Mesenchymal stem cell (in vitro differentiated cells and primary cell): ENCODE measurements at places on chromosomes 7 and 10.

DNA sequence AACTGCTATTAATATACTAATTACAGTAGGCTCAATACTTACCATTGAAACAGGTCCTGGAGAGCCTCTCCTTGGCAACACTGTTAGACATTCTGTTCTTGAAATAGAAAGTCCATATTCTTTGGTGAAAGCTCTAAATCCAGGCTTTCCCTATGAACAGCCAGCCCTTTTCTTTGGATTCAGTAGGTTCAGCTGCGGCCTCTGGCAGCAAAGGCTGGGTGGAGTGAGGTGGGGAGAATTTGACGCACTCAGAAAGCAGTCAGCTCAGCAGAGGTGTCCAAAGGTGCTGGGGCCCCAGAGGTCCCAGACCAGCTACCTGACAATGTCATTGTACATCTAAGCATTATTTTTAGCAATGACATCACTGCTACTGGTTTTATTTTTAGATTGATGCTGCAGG, 146.1 kb downstream of the GRK5 start:
- no peak for DNase-seq

- DNase-seq = no peak
Measured at GRCh38 chr10:1366811-1367425, 310.7 kb downstream of the WDR37 start.

- DNase-seq = peak; percentile 100
Measured at GRCh38 chr10:4241724-4242345, 456.8 kb upstream of the KLF6 start.

DNA sequence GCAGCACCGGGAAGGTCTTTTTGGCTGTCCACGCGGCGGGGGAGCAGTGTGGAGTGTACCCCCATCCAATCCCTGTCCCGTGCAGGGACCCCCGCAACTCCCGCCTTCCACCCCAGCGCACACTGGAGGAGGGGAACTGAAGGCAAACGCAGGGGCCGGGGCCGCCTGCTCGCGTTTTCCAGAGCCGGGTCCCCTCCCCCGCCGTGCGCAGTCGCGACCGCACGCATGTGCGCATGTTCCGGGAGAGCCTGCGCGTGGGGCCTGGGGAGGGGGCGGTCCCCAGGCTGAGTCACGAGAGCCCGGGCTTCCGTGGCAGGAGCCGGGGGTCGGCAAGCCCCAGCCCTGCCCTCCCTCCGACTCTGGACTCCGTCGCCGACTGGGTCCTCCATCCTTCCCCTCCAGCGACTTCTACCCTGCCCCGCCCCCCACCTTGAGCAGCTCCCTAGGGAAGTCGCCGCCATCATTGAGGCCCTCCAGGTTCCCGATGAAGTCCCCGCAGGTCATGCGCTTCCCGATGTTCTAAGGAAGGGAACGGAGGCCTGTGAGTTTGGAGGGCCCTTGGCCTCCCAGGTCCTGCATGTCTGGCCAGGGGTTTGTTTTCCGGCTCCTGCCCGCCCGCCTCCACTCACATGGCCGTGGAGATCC, 8.0 kb downstream of the PSD start:
- peak; percentile 47 for DNase-seq

DNA sequence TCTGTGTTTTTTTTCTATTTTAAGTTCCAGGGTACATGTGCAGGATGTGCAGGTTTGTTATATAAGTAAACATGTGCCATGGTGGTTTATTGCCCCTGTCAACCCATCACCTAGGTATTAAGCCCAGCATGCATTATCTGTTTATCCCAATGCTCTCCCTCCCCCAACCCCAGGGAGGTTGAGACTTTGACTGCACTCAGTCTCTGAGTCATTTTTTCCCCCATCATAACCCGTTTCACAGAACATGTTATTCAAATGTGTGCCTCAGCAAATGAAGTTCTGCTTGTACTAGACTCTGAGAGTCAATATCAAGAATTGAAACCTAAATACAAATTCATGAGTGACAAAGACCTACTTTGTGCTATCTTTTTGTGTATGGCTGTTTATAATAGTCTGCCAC, 70.0 kb upstream of the CYP26C1 start:
- DNase-seq = peak; percentile 54

DNA sequence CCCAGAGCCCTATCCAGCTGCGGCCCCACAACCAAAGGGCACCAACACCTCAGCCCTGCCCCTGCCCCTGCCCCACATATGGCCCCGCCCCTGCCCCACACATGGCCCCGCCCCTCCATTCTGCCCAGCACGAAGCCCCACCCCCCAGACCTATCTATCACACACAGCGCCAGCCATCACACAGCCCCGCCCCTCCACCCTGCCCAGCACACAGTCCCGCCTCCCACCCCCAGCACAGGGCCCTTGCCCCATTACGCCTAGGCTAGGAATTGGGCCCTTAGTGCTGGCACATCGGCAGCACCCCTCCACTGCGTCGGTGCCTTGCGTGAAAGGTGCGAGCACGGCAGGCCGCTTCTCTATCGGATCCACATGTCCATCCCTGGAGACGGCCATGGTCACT, 126.8 kb downstream of the MAD1L1 start:
- no peak for DNase-seq

DNA sequence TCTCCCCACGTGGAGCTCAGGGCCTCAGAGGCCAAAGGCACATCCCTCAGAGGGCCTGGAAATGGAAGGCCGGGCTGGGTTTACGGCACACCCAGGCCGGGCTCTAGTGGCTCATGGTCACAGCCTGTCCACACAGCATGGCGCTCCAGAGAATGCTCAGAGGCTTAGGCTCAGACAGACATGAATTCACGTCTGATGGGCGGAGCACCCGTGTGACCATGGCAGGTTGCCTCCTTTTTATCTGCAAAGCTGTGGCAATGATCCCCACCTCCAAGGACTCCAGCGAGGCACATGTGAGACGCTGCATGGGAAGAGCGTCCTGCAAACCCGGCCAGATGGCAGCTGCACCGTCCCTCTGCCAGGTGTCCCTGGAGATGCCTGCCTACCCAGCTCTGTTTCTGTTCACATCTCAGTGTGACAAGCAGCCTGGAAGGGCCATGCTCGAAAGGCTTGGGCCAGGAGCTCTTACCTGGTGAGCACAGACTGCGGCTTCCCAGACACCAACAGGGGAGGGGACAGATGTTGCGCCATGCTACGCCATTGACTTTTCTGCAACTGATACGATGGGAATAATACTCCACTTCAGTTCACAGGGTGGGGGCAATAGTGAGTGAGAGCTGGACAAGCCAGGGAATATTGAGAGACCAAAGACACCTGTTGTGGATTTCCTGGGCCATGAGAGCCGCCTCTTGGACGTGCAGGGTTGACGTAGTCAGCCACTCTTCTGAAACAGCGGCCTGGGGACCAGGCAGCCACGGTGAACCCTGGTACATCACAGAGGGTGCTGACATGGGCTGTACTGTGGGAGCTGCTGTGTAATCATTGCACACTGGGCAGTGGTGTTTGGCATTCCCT, 34.4 kb upstream of the FAM20C start:
- DNase-seq = no peak

DNA sequence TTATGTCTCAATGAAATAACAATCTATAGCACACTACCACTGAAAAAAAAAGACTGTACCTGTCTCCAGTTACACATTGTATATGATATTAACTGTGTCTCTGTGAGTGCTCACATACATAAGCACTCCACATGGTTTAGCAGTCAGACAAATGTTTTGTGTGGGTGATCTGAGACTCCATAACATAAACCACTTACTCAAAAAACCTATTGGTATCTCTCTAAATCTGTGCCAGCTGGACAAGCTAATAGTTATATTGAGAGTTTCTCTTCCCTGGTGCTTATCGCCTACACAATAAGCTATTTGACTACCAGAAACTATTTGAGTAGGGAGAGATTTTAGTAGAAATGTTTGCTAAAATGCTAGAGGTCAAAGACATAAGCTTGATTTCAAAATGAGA, 190.1 kb upstream of the AGR3 start:
- no peak for DNase-seq

- DNase-seq = no peak
Measured at GRCh38 chr10:3295582-3296151, 123.1 kb upstream of the PITRM1 start.

DNA sequence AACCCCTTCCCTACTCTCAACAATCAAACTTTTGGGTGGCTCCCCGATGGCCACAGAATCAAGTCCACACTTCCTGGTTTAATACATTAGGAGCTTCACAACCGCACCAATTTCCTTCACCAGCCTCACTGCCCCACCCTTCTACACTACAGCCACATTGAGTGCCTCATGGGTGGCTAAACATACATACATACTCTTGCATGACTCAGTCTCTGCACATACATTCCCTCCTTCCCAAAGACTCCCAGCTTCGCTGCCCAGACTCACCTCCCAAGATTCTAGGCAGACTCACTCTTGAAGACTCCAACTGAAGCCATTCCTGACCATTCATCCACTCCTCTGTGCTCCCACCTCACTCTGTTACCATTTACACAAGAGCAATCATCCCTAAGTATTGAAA, 15.9 kb downstream of the VPS41 start:
- DNase-seq = no peak

DNA sequence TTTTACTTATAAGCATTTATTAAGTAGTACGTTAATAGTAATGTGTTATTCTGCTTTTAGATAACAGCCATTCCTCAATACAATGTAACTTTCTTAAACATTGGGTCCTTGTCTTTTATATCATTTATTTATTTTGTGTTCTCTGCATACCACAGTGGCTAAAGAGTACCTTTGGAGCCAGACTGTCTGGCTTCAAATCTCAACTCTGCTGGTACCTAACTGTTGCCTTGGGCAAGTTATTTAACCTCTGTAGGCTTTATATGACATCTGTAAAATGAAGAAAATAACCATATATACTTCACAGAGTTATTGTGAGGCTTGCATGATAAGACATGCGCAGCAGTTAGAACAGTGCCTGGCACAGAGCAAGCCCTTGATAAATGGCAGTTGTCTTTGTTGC, 397.6 kb downstream of the MDFIC start:
- no peak for DNase-seq

GRCh38 chr10:32139223-32140073, 83.2 kb upstream of the KIF5B start:
- DNase-seq = peak; percentile 95

GRCh38 chr10:45419676-45420025, 45.6 kb downstream of the ALOX5 start:
- no peak for DNase-seq

GRCh38 chr10:71262817-71263216, 50.4 kb downstream of the UNC5B start:
- DNase-seq = no peak

DNA sequence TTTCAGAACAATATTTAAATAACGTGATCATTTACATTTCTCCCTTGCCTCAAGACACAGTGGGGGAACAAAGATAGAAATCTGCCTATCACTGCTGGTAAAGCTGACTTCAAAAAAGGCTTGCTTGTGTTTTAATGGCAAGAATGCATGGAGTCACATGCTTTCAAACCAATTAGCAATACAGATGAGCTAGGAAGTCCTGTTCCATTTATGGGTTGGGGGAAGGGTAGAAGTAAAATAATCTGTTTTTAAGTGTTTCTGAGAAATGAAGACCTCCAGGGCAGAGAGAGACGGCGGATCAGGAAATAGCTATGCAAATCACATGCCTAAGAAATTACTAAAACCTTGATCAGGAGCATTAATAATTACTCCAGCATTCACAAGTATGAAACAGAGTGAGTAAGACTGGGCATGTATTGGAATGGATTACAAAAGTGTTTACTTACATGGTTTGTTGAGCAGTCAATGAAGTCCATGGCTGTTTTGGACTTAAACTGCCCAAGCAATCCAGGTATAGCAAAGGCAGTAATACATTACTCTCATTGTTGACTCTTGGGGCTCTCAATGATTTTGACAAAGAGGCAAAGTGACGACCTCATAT, 142.0 kb downstream of the ARID5B start:
- DNase-seq = peak; percentile 79

GRCh38 chr7:48611993-48612392, 312.4 kb upstream of the CDC14C start:
- DNase-seq = no peak

DNA sequence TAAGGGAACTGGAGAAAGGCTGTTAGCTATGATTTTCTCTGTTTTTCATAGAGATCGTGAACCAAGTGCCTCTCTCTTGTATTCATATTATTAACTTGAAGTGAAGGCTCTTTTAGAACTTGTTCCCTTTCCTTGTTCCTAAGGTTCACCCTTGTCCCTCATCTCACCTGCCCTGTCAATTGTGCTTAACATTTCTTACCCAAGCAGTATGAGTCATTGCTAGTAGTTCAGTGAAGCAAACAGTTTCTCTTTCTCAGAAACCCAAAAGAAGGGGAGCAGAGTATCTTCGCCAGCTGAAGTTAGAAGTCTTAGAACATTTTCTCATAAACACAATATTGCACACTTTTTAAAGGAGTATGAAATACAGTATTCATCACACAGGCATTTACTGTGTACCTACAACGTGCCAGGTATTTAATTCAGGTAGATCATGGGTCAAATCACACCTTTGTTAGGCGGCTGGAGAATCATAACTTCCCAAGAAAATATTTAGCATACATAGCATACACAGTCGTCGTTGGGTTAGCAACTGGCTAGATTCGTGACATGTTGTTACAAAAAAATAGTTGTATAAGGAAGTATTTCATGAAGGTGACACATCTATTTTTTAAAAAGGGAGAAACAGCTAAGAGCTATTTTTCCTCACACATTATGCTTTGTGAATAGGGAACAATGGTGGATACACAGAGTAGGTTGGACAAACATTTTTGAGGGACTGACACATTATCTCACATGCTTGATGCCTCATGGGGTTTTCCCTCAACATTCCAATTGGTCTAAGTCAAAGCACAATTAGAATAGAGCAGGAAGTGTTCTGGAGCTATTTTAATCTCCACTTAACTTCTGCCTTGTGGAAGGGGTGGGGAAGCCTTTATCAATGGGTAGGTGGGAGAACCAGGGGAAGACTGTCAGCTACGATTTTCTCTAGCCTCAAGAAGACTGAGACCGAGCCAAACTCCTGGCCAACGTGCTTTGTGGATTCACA, 13.2 kb downstream of the HDAC9 start:
- peak; percentile 97 for DNase-seq

DNA sequence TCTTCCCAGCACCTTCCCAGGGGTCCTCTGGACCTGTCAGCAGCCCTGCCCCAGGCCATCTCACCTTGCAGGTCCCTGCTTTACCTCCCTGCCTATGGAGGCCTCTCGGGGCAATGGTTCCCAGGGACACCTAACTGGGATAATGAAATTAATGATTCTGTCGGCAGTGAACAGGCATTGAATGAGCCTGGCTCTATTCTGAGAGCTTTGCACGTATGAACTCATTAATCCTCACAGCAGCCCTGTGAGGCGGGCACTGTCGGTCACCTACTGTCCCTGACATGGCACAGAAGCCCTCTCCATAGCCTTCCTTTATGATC, 22.9 kb downstream of the ADCYAP1R1 start:
- no peak for DNase-seq

DNA sequence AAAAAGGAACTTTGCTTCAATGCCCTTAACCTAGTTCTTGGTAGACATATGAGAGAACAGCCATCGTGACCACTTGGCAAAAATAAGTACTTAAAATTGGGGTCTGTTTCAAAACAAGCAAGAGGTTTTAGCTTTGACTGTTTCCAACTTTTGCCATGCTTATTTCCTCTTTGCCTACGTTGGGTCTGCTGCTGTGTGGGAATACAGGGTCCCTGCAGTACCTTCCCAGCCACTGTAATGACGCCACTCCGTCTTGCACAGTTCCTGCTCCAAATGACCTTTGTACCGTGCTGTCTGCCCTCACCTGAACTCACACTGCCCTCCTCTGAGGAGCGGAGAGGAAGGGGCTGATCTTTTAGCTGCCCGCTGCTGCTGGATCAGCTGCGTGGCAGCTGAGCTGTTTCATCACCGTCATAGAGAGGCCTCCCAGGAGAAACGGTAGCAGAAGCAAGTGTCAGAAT, 133.1 kb downstream of the MAPK8 start:
- peak; percentile 24 for DNase-seq

- DNase-seq = no peak
Measured at GRCh38 chr7:157487046-157487770, 150.4 kb downstream of the DNAJB6 start.
